ENCODE measurements at places on chromosomes 5 and 9.
A peak's percentile ranks its signal among the peaks of the same experiment; 100 is the strongest.

GRCh38 chr9:125748446-125749099, 1.4 kb downstream of the PBX3 start:
- peak; percentile 68 for DNase-seq

GRCh38 chr5:39214912-39215709, 4.3 kb downstream of the FYB1 start:
- DNase-seq = no peak

GRCh38 chr5:96838201-96839070, 30.7 kb upstream of the ERAP1 start:
- no peak for DNase-seq

DNA sequence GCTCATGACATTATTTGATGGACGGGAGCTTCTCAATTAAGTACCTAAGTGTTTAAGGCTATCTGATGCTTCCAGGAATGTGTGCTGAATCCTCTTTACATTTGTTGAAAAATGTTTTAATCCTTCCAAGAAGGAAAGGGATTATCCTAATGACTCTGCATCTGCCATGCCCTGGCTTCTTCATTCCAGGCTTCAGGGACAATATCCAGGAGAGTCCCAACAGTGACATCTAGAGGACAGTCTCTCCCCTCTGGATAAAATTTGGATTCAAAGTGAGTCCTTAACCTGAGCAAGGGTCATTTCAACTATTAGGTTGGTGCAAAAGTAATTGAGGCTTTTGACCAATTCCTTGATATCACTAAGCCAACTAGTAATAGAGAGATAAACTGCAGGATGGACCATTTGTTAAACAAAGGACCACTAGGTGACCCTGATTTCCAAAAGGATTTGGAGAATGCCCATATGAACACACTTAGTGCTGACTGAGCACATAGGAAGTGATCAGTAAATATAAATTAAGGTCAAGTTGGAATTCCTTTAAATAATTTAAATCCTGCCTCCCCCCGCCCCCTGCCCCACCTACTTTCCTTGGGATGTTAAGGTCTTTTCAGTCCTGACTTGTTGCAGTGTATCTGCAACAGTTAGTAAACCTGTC, 19.1 kb downstream of the TNFSF8 start:
- peak; percentile 79 for DNase-seq

- DNase-seq = peak; percentile 61
Observed at GRCh38 chr9:75239176-75239575, 150.9 kb downstream of the OSTF1 start.

DNA sequence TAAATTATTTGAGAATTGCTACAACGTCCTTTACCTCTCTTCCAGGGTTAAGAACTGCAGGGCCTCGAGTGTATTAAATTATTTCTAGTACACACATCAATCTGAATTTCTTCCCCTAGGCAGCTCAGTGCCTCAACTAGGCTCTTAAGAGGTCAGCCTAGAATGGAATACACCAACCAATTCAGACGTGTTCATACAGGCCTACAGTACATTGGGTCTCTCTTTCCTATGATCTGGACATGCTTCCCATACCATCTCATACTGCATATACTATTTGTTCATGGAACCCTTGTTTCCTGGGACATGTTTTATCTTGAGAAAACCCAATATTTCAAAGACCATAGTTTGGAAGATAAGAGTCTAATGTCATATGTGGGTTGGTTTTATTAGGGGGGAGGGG, 434.1 kb upstream of the WWC1 start:
- DNase-seq = no peak

- DNase-seq = no peak
Observed at GRCh38 chr5:133316346-133317343, 264.8 kb downstream of the HSPA4 start.

GRCh38 chr9:113922160-113922559, 46.1 kb downstream of the ZNF618 start:
- no peak for DNase-seq

DNA sequence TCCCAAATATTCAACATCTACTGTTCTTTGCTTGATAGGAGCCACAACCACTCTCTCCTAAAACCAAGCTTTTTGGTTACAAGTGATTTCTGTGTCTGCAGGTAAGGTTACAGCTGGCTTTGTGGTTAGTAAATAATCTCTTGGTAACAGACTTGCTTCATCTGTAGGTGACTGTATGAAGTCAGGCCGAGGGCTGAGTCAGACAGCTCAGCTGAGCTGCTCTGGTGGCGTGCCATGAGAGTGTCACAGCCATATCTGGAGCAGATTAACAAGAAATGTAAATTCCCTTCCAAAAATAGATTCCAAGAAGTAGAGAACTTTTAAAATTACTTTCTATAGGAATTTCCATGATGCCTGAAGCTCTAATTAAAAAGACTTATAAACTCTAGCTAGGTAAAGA, 23.7 kb upstream of the TAS2R1 start:
- DNase-seq = peak; percentile 45

DNA sequence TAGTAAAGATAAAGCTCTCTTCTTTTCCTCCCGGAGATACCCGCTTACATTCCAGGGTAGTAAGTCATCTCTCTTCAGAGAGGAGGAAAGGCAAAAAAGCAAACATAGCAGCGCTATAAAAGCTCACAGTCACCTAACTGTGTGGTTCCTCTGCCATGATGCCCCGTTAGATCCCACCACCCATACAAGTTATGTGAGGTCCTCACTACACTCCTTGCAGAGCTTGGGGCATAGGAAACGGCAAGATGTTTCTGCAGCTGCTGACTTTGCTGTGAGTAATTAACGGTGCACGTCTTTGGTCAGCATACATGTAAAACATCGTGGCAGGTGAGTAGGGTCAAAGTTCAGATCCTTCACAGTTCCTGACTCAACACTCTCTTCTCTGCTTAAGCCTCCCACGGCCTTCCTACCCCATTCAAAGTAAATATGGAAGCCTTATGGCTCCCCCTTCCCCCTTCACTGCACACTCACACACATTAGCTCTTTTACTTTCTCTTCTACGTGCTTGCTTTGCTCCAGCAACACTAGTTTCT, 218.9 kb downstream of the DIRAS2 start:
- peak; percentile 5 for DNase-seq

DNA sequence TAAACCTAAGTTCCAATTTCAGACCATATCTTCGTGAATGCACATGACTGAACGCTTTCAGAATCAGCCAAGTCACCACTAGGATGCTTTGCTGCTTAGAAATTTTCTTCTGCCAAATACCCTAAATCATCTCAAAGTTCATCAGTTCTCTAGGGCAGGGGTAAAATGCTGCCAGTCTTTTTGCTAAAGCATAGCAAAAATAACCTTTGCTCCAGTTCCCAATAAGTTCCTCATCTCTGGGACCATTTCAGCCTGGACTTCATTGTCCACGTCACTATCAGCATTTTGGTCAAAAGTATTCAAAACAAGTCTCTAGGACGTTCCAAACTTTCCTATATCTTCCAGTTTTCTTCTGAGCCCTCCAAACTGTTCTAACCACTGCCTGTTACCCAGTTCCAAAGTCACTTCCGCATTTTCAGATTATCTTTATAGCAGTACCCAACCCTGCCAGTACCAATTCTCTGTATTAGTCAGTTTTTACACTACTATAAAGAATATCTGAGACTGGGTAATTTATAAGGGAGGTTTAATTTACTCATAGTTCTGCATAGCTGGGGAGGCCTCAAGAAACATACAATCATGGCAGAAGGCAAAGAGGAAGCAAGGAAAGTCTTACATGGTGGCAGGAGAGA, 74.8 kb downstream of the NR3C1 start:
- DNase-seq = no peak

DNA sequence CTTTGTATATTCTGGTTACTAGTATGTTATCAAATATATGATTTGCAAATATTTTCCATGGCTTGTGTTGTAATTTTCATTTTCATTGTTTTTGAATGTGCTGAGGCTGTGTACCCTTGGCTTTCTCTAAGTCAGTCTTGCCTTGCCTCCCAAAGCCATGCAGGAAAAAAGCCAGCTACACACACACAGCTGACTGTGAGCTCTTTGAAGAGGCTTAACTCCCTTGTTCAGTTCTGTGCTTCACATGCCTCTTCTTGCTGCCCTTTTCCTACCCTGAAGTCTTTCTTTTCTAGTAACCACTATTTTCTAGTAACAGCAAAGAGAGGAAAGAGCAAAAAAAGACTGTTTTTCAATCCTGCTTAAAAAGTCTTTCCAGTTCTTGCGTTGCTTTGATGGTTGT, 53.9 kb downstream of the KCNN2 start:
- DNase-seq = no peak

DNA sequence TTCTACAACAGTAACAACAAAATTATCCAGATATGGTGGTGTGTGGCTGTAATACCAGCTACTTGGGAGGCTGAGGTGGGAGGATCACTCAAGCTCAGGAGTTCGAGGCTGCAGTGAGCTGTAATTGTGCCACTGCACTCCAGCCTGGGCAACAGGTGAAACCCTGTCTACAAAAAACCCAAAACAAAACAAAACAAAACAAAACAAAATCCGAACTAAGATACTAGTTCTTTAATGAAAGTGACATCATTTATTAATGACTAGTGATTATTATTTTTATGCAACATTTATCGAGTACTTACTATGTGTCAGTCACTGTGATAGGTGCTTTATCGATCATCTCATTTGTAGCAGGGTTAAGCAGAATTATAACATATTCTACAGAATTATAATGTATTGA, 196.9 kb upstream of the GDNF start:
- DNase-seq = no peak

DNA sequence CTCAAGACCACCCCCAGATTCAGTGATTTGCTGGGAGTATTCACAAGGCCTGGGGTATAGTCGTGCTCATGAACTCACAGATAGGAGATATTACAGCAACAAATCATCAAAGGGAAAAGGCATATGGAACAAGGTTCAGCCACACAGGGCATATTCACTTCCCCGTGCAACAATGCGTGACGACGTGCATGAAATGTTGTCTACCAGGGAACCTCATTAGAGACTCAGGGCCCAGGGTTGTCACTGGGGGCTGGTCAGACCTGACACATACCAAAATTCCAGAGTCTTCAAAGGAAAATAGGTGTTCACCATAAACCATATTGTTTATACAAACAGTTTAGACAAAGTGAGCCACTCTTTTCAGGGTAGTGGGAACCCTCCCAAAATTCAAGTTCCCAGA, 212.4 kb downstream of the RFK start:
- DNase-seq = no peak

GRCh38 chr5:88140396-88140855, 128.2 kb downstream of the TMEM161B start:
- DNase-seq = no peak

- DNase-seq = peak; percentile 42
Observed at GRCh38 chr5:171850324-171850947, 64.8 kb downstream of the SMIM23 start.

GRCh38 chr5:113338628-113339027, 96.2 kb downstream of the TSSK1B start:
- DNase-seq = no peak

DNA sequence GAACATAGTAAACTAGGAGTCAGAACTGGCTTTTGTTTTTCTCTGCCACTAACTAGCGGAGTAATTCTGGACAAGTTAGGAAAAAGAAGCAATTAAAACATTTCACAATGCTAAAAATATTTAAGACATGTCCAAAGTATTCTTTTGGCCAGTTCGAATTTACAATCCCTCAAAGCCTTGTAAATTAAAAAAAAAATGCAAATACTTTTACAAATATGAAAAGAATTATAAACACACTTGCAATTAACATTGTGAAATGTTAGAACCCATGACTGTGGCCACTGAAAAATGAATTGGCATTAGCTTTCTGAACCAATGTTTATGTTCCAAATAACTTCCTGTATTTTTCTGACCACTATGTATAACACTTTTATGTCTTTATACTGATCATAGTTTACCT, 2.2 kb downstream of the RAD1 start:
- DNase-seq = no peak

DNA sequence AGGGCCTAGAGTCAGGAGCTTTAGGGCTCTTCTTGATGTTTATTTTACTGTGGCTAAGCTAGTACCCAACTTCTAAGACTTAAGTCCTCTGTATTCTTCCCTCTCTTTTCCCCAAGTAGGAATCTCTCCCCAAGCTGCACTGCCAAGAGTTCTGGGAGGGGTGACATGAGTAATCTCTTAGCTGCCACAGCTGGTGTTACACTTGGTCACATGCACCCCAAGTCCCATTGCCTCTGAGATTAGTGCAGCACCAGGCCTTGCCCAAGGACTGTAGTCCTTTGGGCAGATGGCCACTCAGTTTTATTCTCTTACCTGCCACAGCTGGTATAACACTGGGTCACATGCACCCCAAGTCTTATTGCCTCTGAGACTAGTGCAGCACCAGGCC, 114.7 kb upstream of the RIOK2 start:
- DNase-seq = peak; percentile 12

DNA sequence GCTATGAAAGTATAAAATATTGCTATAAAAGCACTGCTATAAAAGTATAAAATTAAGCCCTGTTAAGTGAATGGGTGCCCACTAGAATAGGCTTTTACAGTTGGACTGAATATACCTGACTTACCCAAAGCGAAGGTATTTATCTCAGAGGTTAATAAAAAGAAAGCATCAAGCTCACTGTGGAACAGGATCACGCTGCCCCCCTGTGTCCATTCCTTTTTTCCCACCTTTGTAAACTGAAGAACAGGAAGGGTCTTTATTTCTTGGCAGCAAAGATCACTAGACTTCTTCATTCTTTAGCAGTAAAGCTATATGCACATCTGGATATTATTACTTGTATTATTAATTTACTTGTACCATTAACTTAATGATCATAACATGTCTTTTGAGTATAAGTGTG, 22.1 kb upstream of the PLPP6 start:
- peak; percentile 39 for DNase-seq

GRCh38 chr5:86526811-86527348, 90.9 kb upstream of the COX7C start:
- peak; percentile 18 for DNase-seq

DNA sequence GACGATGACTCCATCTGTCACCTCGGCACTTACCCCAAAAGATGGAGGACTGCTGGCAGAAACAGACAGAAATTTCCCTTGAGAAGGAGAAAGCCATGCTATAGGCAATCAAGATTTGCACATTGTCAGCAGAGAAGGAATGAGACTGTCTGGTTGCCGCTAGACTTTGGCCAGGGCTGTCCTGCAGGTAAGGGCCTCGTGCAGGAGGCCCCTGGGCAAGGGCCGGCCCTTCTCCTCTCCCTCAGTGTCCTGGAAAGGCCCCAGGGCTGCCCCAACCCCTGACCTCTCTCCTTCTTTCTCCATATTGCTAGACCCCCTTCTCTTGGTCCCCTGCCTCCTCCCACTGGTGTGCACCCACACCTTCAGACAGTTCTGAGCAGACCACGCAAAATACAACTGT, 14.6 kb upstream of the KCNIP1 start:
- no peak for DNase-seq

DNA sequence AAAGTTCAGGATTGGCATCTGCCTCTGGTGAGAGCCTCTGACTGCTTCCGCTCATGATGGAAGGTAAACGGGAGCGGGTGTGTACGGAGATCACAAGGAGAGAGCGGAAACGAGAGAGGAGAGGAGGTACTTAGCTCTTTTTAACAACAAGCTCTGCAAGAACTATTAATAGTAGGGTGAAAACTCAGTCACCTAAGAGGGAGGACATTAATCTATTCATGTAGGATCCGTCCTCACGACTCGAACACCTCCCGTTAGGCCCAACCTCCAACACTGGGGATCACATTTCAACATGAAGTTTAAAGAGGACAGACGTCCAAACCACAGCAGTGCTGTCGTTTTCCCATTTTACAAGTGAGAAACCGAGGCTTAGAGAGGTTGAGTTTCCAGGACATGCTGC, 173.7 kb downstream of the SLC28A3 start:
- DNase-seq = no peak
